IMR-90 (cell line): ENCODE measurements at places on chromosomes 12 and 14.
A peak's percentile ranks its signal among the peaks of the same experiment; 100 is the strongest.

GRCh38 chr14:87999277-87999676 lies 5.7 kb upstream of the GPR65 start:
- H3K27ac ChIP-seq: no peak overlapping the region
- no peak overlapping the region for H3K4me3 ChIP-seq
- H3K27me3 ChIP-seq: no peaks in the 10 kb centered on the region; the same call in 1 of the 2 replicates
- no peaks in the 10 kb centered on the region for H3K36me3 ChIP-seq
- no peak for DNase-seq

DNA sequence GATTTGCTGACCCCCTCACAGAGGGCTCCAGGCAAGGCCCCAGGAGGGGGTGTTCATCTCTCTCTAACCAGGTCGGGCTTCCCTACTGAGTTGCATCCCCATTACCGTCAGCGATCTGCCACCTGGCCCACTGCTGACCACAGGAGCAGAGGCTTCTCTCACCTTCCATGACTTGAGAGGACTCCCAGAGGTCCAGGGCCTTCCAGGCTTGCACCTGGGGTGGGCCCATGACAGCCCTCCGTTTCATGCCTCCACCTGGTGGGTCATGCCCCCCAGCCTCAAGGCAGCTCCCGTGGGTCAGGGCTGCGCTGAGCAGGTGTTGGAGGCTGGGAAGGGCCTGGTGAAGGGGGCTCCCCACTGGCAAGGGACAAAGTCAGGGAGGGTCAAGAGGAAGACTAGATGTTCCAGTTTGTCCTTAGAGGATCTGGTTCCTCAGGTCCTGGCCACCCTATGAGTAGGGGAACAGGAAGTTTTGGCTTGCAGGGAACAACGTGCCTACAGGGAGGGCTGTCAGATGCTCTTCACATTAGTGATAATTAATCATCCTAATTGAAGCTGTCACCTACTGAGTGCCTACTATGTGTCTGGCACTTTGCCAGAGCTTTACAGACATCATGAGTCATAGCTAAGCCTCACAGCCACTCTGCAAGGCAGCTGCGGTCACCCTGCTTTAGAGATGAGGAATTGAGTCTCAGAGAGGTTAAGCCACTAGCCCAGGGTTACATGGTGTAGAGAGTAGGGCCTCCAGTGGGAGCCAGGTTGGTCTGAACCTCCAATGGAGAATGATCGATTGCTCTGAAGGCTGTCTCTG lies 13.8 kb downstream of the NFKBIA start:
- DNase-seq: no peak
- H3K27ac ChIP-seq: no peak overlapping the region
- H3K36me3 ChIP-seq: no peaks in the 10 kb centered on the region
- no peaks in the 10 kb centered on the region for H3K27me3 ChIP-seq
- H3K4me3 ChIP-seq: no peak overlapping the region

DNA sequence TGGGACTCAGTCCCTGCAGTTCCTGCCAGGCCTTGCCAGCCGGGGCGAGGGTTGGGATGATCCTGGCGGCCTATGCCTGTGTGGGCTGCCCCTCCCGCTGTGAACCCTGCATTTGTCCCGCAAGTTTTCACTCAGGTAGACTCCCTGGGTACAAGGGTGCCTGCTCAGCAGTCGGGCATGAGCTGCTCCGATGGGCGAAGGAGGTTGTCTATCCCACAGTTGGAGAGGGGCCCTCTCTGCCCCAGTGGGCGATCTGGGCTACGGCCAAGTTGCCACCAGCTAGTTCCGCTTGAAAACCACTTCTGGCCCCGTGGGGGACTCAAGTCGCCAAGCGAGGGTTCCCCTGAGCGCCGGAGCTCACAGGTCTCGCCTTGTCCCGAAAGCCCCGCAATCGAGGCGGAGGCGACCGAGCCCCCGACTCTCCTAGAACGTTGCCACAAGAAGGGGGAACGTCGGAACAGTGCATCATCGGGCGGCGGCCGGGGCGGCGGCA lies 365 bp upstream of the TPI1 start:
- peaks cover 56% of the 10 kb centered on the region for H3K36me3 ChIP-seq
- H3K27ac ChIP-seq: peak overlapping the region; percentile 75
- no peak for DNase-seq
- no peaks in the 10 kb centered on the region for H3K27me3 ChIP-seq

DNA sequence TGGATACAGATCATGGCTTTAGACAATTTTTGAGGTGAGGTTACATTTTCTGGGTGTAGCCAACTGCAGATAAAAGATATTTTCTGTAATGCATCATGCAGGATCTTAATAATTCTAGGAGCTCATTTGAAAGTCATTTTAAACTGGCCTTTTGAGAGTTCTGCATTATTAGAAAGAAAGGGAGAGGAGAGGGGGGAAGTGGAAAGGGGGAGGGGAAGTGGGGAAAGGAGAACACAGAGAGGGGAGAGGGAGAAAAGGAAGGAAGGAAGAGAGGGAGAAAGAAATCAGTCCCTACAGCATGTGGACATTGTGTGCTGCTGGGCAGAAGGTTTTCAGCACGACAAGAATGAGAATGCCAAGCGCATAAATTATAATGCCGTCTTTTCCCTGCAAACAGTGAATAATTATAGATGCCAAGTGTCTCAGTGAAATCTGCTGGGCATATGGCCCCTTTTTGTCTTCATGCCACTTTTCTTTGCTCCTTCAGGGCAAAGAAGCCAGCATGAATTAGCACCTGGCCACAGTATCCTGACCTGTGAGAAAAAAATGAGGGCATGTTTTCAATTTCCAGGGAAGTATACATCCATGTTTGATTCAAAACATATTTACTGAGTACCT lies 22.7 kb upstream of the PPP2R5C start:
- no peak overlapping the region for H3K4me3 ChIP-seq
- no peak overlapping the region for H3K27ac ChIP-seq
- H3K4me1 ChIP-seq: no peaks in the 10 kb centered on the region

DNA sequence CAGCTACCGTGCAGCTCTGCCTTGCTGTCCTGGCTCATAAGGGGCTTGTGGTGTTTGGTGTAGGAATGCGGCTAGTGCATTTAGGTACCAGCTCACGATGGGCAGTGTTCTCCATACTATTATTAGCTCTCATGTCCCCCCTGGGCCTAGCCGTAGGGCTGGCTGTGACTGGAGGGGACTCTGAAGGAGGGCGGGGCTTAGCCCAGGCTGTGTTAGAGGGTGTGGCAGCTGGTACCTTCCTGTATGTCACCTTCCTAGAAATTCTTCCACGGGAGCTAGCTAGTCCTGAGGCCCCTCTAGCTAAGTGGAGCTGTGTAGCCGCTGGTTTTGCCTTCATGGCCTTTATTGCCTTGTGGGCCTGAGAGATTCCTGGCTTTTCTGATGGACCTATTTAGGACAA lies 2.1 kb downstream of the SLC39A2 start:
- no peak for DNase-seq
- H3K36me3 ChIP-seq: peaks cover 4% of the 10 kb centered on the region
- no peak overlapping the region for H3K27ac ChIP-seq
- H3K27me3 ChIP-seq: peaks cover 5% of the 10 kb centered on the region

DNA sequence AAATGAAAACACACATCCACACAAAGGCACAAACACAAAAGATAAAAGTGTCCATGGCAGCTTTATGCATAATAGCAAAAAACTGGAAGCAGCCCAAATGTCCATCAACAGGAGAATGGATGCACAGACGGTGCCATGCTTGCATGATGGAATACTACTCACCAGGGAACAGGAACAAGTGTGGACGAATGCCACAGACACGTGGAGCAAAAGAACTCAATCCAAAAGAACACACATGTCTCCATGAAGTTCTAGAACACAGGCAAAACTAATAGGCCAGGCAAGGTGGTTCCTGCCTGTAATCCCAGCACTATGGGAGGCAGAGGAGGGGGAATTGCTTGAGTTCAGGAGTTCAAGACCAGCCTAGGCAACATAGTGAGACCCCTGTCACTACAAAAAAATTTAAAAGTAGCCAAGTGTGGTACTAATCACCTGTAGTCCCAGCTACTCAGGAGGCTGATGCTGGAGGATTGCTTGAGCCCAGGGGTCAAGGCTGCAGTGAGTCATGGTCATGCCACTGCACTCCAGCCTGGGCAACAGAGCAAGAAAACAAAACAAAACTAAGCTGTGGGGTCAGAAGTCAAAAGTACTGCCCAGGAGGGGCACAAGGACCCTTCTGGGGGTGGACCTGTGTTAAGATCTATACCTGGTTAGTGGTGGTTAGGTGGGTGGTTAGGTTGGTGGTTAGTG lies 7.3 kb upstream of the TMEM119 start:
- H3K4me3 ChIP-seq: no peak overlapping the region
- H3K4me1 ChIP-seq: peaks cover 12% of the 10 kb centered on the region
- H3K36me3 ChIP-seq: no peaks in the 10 kb centered on the region
- no peak overlapping the region for H3K27ac ChIP-seq

GRCh38 chr12:6326316-6327228 lies 15.3 kb downstream of the TNFRSF1A start:
- peak; percentile 52 for DNase-seq
- no peaks in the 10 kb centered on the region for H3K27me3 ChIP-seq
- peaks cover 27% of the 10 kb centered on the region for H3K4me1 ChIP-seq
- H3K4me3 ChIP-seq: no peak overlapping the region

- H3K27me3 ChIP-seq: no peaks in the 10 kb centered on the region
- H3K36me3 ChIP-seq: no peaks in the 10 kb centered on the region
- DNase-seq: no peak
Observed at GRCh38 chr14:79542121-79542520, 669.2 kb downstream of the DIO2 start.

- H3K27me3 ChIP-seq: peaks cover 6% of the 10 kb centered on the region
- no peak overlapping the region for H3K27ac ChIP-seq
- H3K36me3 ChIP-seq: no peaks in the 10 kb centered on the region
- no peak for DNase-seq
- H3K4me1 ChIP-seq: peaks cover 7% of the 10 kb centered on the region
- H3K4me3 ChIP-seq: no peak overlapping the region
Observed at GRCh38 chr12:123910761-123911193, 61.9 kb downstream of the CCDC92 start.

GRCh38 chr14:58106446-58106845 lies 45.6 kb downstream of the ARMH4 start:
- no peak overlapping the region for H3K4me3 ChIP-seq
- H3K36me3 ChIP-seq: no peaks in the 10 kb centered on the region
- H3K4me1 ChIP-seq: no peaks in the 10 kb centered on the region
- no peak overlapping the region for H3K27ac ChIP-seq
- peaks cover 27% of the 10 kb centered on the region for H3K27me3 ChIP-seq
- DNase-seq: no peak

GRCh38 chr12:18723752-18724151 lies 14.1 kb downstream of the PLCZ1 start:
- no peaks in the 10 kb centered on the region for H3K27me3 ChIP-seq
- DNase-seq: peak; percentile 93
- peaks cover 3% of the 10 kb centered on the region for H3K4me1 ChIP-seq
- no peaks in the 10 kb centered on the region for H3K36me3 ChIP-seq
- no peak overlapping the region for H3K4me3 ChIP-seq

DNA sequence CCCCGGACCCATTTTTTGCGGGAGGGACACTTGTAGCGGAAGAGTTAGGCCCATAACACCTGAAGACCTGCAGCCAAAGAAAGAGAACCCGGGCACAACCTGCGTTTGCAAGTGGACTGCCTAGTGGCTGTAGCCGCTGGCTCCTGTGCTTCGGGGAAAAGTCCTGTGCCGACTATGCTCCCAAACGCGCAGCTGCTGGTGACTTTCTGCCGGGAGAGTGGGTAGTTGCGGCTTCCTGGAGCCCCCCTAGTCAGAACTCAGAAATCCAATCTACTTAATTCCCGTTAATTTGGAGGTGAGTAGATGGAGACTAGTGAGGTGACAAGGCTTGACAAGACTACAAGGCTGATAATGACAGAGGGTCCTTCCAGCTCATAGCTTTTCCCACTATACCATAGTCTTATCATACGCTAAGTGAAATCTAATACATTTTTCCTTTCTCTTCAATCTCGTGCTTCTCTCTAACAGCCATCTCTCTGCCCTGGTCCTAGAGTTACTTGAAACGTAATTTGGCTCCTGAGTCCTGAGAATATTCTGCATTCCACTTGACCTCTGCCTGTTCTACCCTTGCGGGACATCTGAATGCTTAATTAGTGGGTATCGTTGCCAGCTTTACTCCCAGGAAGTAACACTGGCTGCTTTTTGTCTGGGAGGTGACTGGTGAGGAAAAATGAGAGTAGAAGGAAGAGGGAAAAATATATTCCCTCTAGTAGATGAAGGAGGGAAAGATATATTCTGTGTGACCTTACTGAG lies 556 bp downstream of the MTHFD1 start:
- no peaks in the 10 kb centered on the region for H3K4me1 ChIP-seq
- H3K36me3 ChIP-seq: no peaks in the 10 kb centered on the region
- H3K4me3 ChIP-seq: peak overlapping the region; percentile 63

- peaks cover 7% of the 10 kb centered on the region for H3K4me1 ChIP-seq
- H3K36me3 ChIP-seq: 0 out of 2 replicates have a peak, but pooled peaks cover 2% of the 10 kb centered on the region
- peak; percentile 47 for DNase-seq
- H3K27me3 ChIP-seq: no peaks in the 10 kb centered on the region
- no peak overlapping the region for H3K4me3 ChIP-seq
Observed at GRCh38 chr12:104055686-104056388, 5.8 kb upstream of the GLT8D2 start.

- no peak for DNase-seq
- H3K4me3 ChIP-seq: no peak overlapping the region
- H3K27ac ChIP-seq: no peak overlapping the region
- H3K27me3 ChIP-seq: no peaks in the 10 kb centered on the region
- peaks cover 9% of the 10 kb centered on the region for H3K36me3 ChIP-seq
- peaks cover 14% of the 10 kb centered on the region for H3K4me1 ChIP-seq
Observed at GRCh38 chr14:74522740-74523139, 29.2 kb downstream of the ISCA2 start.

- H3K36me3 ChIP-seq: no peaks in the 10 kb centered on the region
- no peak overlapping the region for H3K4me3 ChIP-seq
- H3K27ac ChIP-seq: no peak overlapping the region
- H3K27me3 ChIP-seq: no peaks in the 10 kb centered on the region
- no peak for DNase-seq
Observed at GRCh38 chr14:78790271-78790670, 620.1 kb downstream of the NRXN3 start.

DNA sequence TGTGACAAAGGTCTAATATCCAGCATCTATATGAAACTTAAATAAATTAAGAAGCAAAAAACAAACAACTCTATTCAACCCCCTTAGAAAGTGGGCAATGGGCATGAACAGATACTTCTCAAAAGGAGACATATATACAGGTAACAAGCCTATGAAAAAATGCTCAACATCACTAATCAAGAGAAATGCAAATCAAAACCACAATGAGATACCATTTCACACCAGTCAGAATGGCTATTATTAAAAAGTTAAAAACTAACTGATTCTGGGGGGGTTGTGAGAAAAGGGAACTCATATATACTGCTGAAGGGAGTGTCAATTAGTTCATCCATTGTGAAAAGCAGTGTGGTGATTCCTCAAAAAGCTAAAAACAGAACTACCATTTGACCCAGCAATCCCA lies 198.9 kb downstream of the BMP4 start:
- H3K4me3 ChIP-seq: no peak overlapping the region
- no peaks in the 10 kb centered on the region for H3K36me3 ChIP-seq
- H3K4me1 ChIP-seq: no peaks in the 10 kb centered on the region
- no peak overlapping the region for H3K27ac ChIP-seq
- DNase-seq: no peak

- H3K4me1 ChIP-seq: peaks cover 5% of the 10 kb centered on the region; the same call in 1 of the 2 replicates
- peaks cover 1% of the 10 kb centered on the region; the same call in 1 of the 2 replicates for H3K36me3 ChIP-seq
- H3K27me3 ChIP-seq: no peaks in the 10 kb centered on the region
- no peak overlapping the region for H3K27ac ChIP-seq
- DNase-seq: peak; percentile 83
- H3K4me3 ChIP-seq: no peak overlapping the region
Observed at GRCh38 chr12:77947330-77947729, 116.6 kb downstream of the NAV3 start.

GRCh38 chr14:72731252-72732020 lies 162.5 kb downstream of the DPF3 start:
- no peak for DNase-seq
- H3K27me3 ChIP-seq: no peaks in the 10 kb centered on the region
- H3K4me1 ChIP-seq: peaks cover 8% of the 10 kb centered on the region
- peaks cover 17% of the 10 kb centered on the region for H3K36me3 ChIP-seq

GRCh38 chr12:52390739-52391617 lies 5.5 kb upstream of the KRT84 start:
- H3K27me3 ChIP-seq: peaks cover 44% of the 10 kb centered on the region
- H3K27ac ChIP-seq: no peak overlapping the region
- no peaks in the 10 kb centered on the region for H3K36me3 ChIP-seq
- no peaks in the 10 kb centered on the region for H3K4me1 ChIP-seq
- no peak overlapping the region for H3K4me3 ChIP-seq
